ENCODE measurements at places on chromosomes 2 and 18.

GRCh38 chr18:30652387-30652786, 390.2 kb downstream of the DSC3 start:
- no peak for DNase-seq

DNA sequence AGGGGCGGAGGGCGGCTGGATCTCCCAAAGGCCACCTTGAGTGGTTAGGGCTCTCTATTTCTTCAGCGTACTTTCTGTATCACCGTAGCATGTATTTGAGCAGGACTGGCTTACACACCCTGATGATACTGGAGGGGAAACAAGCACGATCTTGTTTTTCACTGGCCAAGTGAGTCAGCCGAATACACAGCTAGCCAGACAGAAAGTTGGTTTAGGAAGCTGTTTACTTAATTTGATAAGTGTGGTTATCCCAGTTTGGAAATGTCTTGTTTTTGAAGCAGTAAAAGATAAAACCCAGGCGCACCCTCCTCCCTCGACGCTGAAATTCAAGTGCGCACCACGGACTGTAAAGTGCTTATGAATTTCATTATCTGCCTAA, 582 bp downstream of the RIOK3 start:
- DNase-seq: peak; percentile 3

- DNase-seq: no peak
Measured at GRCh38 chr18:63980896-63981460, 11.1 kb downstream of the SERPINB8 start.

GRCh38 chr18:68121308-68121707, 593.6 kb downstream of the TMX3 start:
- no peak for DNase-seq

DNA sequence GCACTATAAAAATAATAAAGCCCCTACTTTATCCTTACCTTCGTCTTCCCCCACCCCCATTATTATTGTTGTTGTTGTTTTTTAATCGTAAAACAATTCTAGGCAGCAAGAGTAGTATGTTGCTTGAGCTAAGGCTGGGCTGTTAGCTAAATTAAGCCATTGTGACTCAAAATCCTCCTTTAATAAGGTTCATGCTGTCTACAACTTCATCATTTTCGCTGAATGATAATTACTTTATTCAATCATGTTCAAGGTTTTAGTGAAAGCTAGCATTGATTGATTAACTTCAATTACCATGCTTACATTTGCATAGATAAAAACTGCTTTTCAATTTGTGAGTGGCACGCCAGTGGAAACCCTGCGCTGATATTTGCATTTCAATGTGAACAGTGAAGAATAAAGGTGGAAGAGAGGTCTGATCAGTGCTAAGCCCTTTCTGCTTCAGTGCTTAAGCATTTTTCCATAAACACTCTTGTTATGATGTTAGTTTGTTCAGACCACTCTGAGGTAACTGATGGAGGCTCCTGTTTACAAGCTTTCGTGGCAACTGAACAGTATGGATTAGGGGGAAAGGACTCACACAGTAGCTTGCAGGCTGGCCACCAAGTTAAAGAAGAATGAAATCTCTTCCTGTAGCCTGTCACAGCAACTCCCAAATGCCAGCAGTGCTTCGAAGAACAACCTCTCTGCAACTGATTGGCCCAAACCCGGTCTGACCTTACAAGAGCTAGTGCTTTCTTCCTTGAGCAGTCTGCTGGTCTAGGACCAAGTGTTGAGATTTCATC, 156.8 kb downstream of the GPD2 start:
- DNase-seq: no peak

GRCh38 chr18:2854875-2855274, 8.1 kb downstream of the EMILIN2 start:
- no peak for DNase-seq

Measured in stimulated activated CD4-positive, alpha-beta T cell treated with anti-CD3 and anti-CD28 coated beads, Interleukin-1b, Interleukin-23, amount 100 ng/mL, for 48 hours (primary cell).